Astrocyte of the cerebellum (primary cell): ENCODE measurements at places on chromosomes 6 and 20.
A peak's percentile ranks its signal among the peaks of the same experiment; 100 is the strongest.

- DNase-seq, result no peak
Observed at GRCh38 chr20:64015635-64016034, 20.3 kb upstream of the C20orf204 start.

GRCh38 chr20:31806564-31807355 lies 12.4 kb upstream of the MYLK2 start:
- no peak for DNase-seq

DNA sequence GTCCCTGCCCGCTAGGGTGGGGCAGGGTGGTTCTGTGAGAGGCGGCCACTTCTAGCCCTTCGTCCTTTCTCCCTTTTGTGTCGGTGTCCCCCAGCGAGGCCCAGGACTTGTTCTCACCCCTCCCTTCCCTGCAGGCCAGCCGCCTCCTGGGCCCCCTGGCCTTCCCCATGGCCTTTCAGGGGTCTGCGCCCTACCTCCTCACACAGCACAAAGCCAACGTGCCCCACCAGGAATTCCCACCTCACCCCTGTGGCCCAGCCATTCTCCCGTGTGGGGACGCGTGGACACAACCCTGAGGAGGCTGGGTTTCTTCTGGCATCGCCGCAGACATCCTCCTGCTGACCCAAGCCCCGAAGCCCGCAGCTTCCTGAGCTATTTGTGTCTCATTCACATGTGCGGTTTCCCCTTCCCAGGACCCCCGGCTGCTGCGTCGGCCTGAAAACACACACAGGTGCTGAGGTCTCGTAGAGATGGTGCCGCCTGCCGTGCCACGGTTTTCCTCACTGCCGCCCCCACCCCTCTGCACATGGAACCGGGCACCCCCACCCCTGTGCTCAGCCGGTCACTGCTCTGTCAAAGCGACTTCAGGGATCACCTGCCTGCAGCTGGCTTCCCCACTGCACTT lies 375.8 kb downstream of the CDH4 start:
- no peak for DNase-seq

GRCh38 chr6:65569505-65569904 lies 137.5 kb downstream of the EYS start:
- DNase-seq, result no peak

DNA sequence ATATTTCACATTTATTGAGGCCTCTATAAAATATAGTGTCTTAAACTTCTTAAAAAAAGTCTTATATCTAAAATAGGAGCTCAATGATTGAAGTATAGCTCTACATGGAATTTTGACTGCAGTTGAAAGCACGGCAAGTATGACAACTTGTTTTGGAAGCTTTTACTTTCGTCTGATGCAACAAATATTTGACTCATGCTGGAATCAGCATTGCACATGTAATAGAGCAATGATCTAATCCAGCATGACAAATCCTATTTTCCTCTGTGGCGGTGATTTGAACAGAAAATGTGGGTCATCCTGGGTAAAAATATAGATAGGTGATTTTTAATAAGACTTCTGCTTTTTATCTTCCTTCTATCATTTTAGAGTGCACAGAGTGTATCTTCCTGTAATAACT lies 111.6 kb downstream of the TINAG start:
- DNase-seq, result peak; percentile 73

DNA sequence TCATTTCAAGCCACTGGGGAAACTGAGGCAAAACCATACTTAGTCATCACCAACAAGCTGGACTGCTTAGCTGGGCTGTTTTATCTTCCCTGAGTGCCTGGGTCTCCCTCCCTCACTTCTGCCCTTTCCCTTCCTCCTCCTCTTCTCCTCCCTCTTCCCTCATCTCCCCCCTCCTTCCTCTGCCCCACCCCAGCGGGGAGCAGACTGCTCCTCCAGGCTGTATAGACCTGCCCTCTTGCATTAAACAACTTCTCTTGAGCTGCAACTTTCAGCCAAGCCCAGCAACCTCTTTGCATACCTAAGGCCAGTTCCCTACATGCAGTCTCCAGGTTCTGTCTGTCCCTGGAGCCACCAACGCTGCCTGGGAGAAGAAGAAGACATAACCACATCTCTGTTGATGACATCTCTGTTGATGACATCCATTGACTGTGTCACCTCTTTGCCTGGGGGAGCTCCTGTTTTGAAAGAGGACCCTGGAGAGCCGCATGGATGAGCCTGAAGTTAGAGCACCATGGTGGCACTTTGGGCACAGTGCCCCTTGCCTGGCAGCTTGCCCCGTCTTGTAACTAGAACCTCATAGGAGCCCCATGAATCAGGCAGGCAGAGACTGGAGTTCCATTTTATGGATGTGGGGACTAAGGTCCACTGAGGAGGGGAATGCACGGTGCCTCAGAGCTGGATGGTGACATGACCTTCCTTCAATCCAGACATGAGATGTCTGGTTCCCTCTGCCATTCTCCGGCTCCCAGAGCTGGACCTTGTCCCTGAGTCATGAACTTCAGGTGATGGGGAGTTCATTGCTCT lies 7.8 kb upstream of the BPIFB6 start:
- DNase-seq, result no peak

DNA sequence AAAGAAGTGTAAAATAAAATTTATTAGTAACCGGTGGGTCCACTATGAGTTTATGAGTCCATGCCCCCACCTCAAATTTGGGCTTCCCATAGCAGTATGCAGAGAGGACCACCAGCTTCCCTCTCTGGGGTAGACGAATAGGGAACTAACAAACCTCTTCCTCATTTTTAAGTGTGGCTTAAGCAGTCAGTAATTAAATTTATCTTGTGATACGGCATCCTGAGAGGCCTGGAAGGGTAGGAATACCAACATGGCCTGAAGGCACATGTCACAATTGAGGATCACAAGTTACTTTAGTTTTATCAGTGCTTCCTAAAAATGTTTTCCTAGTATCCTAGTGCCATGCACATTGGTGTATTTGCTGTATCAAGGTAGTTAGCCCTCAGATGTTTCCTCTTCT lies 239.9 kb downstream of the HIVEP2 start:
- no peak for DNase-seq

GRCh38 chr20:62707276-62707920 lies 1.2 kb upstream of the NTSR1 start:
- DNase-seq, result no peak

GRCh38 chr6:16929809-16930208 lies 168.5 kb upstream of the ATXN1 start:
- DNase-seq, result peak; percentile 95

DNA sequence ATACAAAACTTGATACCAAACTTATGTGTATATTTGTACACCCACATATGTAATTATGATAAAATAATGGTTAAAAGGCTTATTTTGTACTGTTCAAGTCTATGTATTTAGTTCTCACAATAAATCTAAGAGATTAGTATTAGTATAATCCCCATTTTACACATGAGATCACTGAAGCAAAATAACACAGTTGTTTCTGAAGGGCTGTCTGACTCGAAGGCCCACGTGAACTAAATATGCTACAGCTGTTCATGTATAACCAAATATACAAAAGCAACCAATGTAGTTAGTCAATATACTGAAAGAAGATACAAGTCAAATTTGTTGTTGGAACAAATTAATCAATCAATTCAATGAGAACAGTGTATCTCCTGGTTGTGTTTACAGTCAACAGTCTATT lies 959.2 kb downstream of the EPHA7 start:
- DNase-seq, result no peak

- DNase-seq, result peak; percentile 93
Observed at GRCh38 chr6:77034161-77034560, 429.1 kb downstream of the HTR1B start.

GRCh38 chr6:162258647-162259046 lies 468.9 kb downstream of the PRKN start:
- no peak for DNase-seq

GRCh38 chr6:134359302-134359701 lies 41.4 kb upstream of the SGK1 start:
- no peak for DNase-seq

GRCh38 chr6:17505767-17506280 lies 94.3 kb upstream of the FAM8A1 start:
- DNase-seq, result no peak

- DNase-seq, result no peak
Observed at GRCh38 chr6:37654727-37655500, 42.8 kb downstream of the MDGA1 start.

- no peak for DNase-seq
Observed at GRCh38 chr20:46308258-46309157, at the start of gene CDH22. Gene CDH22 (minus strand): TSS chr20:46308498. CDS start chr20:46251294, 57,204 bp downstream.

- no peak for DNase-seq
Observed at GRCh38 chr6:117354671-117355070, 71.1 kb downstream of the ROS1 start.

GRCh38 chr6:131688286-131688685 lies 12.9 kb downstream of the OR2A4 start:
- DNase-seq, result no peak

DNA sequence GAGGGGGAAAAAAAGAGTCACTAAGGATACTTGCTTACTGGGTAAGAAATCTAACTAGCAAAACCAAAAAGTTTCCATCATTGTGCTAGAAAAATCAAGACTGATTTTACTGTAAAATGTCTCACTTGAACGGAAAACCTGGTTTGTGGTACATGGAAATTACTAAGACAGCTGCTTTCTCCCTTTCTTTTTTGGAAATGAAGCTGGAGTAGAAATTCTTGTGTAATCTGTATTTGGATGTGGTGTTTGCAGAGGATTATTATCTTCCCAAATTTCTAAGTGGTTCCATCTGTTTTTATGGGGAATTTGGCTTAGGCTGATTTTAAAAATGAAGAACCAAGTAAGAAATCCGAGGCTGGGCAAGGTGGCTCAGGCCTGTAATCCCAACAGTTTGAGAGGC lies 20.4 kb downstream of the EPB41L2 start:
- DNase-seq, result no peak

GRCh38 chr6:99668036-99668705 lies 61.5 kb downstream of the PRDM13 start:
- DNase-seq, result no peak

DNA sequence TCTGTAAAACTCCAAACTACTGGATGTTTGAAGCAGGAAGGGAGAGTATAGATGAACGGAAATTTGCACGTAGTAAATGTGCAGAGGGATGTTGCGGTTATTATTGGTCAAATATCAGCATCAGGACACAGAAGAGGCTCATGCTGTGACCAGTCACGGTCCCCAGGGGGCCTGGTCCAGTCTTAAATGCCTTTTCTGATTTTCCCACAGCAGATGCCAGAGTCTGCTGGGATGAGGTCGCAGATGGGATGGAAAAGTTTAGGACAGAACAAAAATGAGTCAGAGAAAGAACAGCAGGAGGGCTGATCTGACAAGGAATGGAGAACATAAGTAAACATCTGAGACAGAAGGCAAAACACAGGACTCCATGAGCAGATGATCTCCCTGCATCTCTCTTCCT lies 11.7 kb upstream of the SIRPG start:
- DNase-seq, result peak; percentile 87

GRCh38 chr6:134517868-134518267 lies 200.0 kb upstream of the SGK1 start:
- no peak for DNase-seq

GRCh38 chr6:22766979-22767378 lies 197.6 kb downstream of the HDGFL1 start:
- DNase-seq, result no peak

- no peak for DNase-seq
Observed at GRCh38 chr20:43832961-43833360, 81.7 kb upstream of the TOX2 start.

DNA sequence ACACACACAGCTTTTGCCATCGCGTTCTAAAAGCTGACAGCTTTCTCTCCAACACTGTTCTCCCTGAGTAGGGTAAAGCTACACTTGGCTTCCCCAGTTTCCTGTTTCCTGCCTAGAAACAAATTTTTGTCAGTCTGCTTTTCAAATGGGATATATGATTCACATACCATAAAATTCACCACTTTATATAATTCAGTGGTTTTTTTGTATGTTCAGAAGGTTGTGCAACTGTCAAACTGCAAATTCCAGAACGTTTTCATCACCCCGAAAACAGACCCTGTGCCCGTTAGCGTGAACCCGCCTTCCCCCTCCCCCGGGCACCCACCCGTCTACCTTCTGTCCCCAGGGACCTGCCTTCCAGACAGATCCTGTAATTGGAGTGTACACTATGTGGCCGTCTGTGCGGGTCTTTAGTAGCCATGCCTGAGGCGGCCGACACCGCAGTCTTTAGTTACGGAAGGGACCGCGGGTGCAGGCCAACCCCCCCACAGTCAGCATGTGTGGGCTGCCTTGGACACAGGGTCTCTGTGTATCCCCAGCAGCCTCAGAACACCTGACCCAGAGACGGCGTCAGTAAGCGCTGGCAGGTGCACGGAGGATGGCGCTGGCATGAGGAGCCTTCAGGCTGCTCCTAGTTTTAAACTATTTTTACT lies 16.6 kb downstream of the HRH3 start:
- no peak for DNase-seq

DNA sequence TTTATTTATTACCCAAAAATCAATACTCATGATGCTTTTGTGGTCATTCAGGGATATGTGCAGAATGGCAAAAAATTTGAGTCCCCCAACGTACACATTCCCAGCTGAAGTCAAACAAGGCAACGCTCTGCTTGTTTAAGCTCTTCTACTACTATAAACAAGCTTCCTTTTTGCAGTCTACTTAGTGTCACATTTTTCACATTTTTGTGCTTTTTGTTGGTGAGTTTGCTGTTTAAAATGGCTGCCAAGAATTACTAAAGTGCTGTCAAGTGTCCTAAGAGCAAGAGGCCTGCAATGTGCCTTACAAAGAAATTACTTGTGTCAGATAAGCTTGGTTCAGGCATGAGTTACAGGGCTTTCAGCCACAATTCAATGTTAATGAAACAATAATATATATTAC lies 2.1 kb downstream of the WFDC8 start:
- no peak for DNase-seq
